ENCODE measurements at places on chromosomes 12 and 14. TPM values are rescaled to one million over a fixed set of nuclear protein-coding genes. Genes with fewer than 3 reads are reported as not detected.
A peak's percentile ranks its signal among the peaks of the same experiment; 100 is the strongest.

GLS2 gene
- total RNA-seq = 0.21 TPM

DNA sequence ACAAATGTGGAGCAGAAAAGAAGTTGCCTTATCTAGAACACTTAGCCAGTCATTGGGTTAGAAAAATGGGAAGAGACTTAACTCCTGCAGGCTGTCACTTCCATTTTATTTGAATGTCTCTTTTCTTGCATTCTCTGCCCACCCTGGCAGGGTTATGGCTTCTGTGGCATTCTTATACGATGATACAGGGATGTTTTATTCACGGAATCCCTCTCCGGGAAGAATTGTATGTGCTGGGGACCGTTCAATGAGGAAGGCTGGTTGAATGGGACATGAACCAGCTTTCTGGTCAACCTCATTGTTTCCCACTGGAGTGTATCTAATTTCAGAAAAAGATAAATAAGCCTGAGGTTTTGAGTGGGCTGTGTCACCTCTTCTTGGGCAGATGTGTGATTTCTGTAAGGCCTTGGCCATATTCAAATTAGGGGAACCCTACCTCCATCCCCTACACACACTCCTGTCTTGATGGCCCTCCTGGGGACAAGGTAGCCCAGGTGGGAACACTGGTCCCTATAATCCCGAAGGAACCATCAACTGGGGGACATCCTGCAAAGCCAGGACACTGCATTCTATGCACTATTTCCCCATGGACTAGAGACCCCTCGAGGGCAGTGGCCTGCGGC lies 174.8 kb upstream of the GSC start:
- DNase-seq = no peak

DNA sequence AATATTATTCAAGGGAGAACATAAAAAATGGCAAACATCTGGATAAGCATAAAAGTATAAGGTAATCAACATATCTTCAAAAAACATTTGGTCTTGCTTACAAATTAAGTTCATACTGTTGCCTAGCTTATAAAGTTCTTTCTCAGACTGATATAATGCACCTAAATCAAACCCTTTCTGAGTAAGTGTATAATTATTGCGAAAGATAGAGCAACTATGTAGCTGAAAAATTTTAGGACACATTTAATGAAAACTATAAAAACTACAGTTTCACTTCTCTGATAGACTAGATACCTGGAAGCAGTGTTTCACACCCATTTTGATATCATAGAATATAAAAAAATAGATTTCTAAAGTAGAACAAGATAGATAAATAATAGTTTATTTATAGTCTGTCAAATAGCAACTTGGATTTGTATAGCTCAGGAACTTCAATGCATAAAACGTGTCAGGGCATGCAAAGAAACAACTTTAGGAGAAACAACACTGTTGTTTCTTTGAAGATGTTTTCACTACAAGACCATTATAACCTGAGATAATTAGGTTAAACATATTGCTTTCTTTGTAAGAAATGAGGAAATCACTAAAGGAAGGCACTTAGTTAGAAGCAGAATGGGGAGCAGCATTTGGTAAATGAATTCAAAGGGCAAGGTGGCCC lies 7.6 kb downstream of the CLECL1 start:
- DNase-seq = no peak

DNA sequence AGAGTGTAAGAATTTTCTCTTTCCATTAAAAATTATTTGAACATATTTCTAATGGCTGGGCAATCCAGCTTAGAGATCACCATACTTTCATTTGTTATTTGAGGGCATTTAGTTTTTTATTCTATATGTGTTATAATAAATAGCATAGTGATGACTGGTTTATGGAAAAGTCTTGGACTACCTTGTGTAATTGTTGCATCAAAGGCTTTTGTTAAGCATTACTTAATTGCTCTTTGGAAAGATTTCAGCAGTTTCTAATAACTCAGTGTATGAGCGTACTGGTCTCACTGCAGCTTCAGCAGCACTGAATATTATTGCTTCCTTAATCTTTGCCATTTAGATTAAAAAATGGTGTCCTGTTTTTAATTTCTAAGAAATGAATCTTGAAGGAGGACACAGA lies 22.8 kb downstream of the TMEM19 start:
- no peak for DNase-seq

GRCh38 chr14:100559455-100559854 lies 27.8 kb downstream of the BEGAIN start:
- no peak for DNase-seq

GRCh38 chr12:51430196-51430895 lies 5.7 kb downstream of the SLC4A8 start:
- no peak for DNase-seq

DNA sequence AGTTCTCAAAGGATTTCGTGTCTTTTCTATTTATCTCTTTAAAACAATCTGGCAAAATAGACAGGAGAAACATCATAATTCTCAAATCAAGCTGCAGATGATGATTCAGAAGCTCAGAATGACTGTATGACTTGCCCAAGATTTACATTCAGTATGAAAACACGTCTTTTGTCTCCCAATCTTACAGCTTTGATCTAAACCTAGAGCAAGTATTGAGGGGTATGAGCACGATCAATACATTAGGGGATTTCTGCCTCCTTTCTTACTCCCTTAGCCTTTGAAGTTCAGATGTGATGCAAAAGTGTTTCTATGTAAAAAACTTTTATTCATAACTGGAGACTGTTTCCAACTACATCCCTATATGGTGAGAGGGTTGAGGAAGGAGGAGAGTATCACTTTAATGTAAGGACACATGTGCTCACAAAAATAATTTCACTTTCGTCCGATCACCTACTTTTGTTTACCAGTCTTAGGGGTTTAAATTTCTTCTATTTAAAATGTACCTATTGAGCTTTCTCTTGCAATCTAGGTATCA lies 454.8 kb downstream of the TMTC2 start:
- no peak for DNase-seq

GRCh38 chr12:120242971-120243699 lies 22.4 kb downstream of the PXN start:
- no peak for DNase-seq

- no peak for DNase-seq
These were observed 28.7 kb downstream of the BMAL2 start for GRCh38 chr12:27361372-27361771.

DNA sequence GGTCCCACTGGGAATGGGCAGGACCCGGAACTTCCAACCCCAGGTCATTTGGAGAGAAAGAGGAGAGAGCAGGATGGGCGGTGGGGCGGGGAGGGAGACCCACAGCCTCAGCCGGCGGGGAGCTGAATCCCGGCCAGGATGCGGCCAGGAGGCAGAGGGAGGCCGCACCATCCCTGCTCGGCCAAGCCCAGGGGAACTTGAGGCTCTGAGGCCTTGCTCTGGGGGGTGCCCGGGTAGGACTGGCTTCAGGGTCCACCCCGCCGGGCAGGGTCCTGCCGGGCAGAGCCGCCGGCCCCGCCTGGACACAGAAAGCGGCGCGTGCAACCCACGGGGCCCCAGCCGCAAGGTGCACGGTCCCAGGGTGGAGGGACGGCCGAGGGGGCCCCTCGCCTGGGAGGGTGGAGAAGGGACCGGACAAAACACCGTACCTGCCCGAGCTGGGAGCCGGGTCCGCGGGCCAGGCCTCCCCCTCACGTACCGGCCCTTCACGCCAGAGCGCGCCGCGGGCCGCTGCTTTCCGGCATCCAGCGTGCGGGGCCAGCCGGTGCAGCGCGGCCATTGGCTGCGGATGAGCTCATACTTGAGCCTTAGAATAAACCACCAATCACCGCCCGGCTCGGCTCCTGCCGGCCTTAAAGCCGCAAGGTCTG lies at the start of gene RPS6KL1:
RPS6KL1 (minus strand) TSS at position 509 of the 650 bp plus-strand sequence. CDS start 1,719 bp downstream, outside the sequence.
- DNase-seq = peak; percentile 87
